ENCODE measurements at places on chromosomes 3 and 15.

DNA sequence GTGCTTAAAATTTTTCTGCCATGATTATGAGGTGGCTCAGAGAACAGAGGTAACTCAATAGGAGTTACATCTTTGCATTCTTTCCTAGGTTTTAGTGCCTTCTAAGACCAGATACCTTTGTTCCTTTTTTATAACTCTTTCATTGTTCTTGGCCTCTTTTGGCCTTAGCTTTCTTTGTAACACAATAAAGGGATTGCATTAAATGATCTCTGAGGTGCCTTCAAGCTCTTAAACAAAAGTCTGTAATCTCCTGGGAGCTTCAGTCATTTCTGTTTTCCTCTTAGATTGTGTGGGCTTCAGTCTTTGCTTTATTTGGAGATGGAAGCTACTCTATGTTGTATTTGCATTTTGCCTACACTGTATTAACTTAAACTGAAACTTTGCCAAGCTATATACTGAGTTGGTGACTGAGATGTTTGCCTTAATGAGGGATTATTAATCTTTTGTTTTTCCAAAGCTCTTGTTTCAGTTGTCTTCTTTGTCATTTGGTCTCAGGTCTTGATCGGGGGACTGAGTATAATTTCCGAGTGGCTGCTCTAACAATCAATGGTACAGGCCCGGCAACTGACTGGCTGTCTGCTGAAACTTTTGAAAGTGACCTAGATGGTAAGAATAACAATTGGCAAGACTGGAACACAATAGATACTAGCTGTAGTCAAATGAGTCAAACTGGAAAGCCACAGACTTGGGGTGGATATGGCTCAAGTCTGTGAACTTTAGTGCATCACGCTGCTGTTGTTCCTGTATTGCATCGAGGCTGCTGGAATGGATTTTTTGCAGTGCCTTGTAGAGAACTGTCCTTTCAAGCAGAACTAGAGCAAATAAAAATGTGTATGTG is 110.3 kb downstream of the HCN4 start:
- DNase-seq: no peak

- no peak for DNase-seq
Observed at GRCh38 chr3:122996038-122996580, 31.5 kb downstream of the SEMA5B start.

- no peak for DNase-seq
Observed at GRCh38 chr3:139434764-139435307, 41.5 kb downstream of the RBP2 start.

DNA sequence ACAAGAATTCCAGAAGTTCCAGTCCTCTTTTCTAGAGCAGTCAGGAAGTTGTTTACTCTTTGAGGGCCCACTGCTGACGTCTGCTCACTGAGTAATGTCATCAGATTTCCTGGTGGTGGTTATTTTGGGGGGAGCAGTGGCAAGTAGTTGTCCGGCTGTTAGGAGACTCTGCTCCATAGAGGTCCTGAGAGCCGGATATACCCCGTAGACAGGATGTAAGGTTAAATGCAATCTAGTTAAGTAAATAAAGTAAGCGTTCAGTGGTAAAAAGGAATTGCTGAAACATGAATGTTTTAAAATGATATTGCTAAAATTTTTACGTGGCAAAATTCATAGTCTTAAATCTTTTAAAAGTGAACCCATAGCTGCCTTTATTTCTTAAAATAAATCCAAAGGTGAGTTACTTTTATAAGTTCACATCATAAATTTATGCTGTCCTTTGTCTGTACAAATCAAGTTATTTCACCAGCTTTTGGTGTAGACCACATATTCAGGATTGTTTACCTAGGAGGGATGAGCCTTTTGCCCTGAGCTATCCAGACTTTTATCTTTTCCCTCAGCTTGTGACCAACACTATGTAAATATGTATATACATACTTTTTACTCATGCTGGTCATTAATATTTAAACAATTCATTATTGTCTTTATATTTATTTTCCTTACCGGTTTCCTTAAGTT is 65.8 kb downstream of the PDE8A start:
- DNase-seq: peak; percentile 24

- no peak for DNase-seq
Observed at GRCh38 chr15:75830910-75831805, 12.1 kb upstream of the UBE2Q2 start.

- DNase-seq: no peak
Observed at GRCh38 chr3:71406972-71407810, 176.3 kb downstream of the FOXP1 start.

- DNase-seq: no peak
Observed at GRCh38 chr15:80599359-80599758, 95.8 kb upstream of the ABHD17C start.

GRCh38 chr15:76134537-76134936 is 74.8 kb downstream of the TMEM266 start:
- no peak for DNase-seq

GRCh38 chr15:62782071-62782841 is 260.3 kb upstream of the TPM1 start:
- no peak for DNase-seq

DNA sequence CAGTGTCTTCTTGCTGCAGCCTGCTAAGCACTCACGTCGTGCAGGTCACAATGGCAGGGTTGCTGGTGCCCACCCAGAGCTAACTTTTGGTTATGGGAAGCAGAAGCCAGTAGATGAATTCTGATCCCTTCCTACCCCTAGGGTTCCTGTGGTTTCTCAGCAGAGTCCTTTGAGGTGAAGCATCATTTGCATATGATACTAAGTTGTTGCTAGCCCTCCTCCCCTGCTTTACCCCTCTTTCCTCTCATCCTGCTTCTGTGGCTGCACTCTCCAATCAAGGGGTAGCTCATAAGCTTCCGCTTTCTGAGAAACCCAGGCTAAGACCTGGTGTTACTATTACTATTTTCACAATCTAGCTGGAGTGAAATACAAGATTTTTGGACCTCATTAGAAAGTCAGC is 22.1 kb upstream of the HEG1 start:
- no peak for DNase-seq

- DNase-seq: no peak
Observed at GRCh38 chr3:108250626-108251025, 28.4 kb upstream of the IFT57 start.

Measured in central memory CD4-positive, alpha-beta T cell (primary cell).